ENCODE measurements at places on chromosomes 3 and 15. TPM values are rescaled to one million over a fixed set of nuclear protein-coding genes. Genes with fewer than 3 reads are reported as not detected.
A peak's percentile ranks its signal among the peaks of the same experiment; 100 is the strongest.

CPA3 gene
- not detected for polyA plus RNA-seq

LSMEM2 gene
- not detected for polyA plus RNA-seq

GOLGA6A gene
- polyA plus RNA-seq, result not detected

ZNF35 gene
- polyA plus RNA-seq, result 4.7 TPM

OR4F15 gene
- polyA plus RNA-seq, result not detected

TUBGCP5 gene
- 4.8 TPM for polyA plus RNA-seq

PARP15 gene
- 9.4 TPM for polyA plus RNA-seq

- no peak for DNase-seq
These were observed 116.1 kb upstream of the CRBN start for GRCh38 chr3:3295586-3295985.

DNA sequence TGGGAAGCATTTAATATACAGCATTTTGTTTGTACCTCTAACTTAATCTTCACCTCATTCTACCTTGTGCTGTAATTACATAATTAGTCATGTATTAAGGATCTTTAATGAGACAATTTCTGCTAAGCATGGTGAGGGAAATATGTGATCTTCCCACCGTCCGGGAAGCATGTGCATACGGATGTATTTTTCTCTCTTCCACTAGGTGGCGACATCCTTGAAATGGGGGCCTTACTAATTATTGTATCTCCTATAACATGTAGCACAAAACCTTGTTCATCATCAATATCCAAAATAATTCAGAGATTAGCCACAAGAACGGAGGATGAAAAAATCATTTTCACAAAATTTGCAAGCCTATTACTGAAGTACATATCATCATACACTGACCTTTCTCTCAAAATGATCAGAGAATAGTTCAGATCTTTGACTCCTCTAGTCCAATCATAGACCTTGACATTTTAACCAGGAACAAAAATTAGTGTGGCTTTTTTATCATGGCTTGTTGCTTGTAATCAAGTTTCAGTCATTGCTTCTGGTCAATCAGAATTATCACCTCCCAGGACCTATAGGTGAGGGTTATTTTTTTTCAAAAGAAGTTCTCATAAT is 148.9 kb upstream of the GBE1 start:
- no peak for DNase-seq

GRCh38 chr3:25113891-25114290 is 314.2 kb upstream of the RARB start:
- DNase-seq, result no peak

GRCh38 chr15:71730277-71731144 is 79.8 kb upstream of the NR2E3 start:
- no peak for DNase-seq

- DNase-seq, result no peak
These were observed 5.8 kb downstream of the FMN1 start for GRCh38 chr15:33188641-33189257.

GRCh38 chr15:93694033-93694432 is 537.3 kb upstream of the MCTP2 start:
- no peak for DNase-seq

DNA sequence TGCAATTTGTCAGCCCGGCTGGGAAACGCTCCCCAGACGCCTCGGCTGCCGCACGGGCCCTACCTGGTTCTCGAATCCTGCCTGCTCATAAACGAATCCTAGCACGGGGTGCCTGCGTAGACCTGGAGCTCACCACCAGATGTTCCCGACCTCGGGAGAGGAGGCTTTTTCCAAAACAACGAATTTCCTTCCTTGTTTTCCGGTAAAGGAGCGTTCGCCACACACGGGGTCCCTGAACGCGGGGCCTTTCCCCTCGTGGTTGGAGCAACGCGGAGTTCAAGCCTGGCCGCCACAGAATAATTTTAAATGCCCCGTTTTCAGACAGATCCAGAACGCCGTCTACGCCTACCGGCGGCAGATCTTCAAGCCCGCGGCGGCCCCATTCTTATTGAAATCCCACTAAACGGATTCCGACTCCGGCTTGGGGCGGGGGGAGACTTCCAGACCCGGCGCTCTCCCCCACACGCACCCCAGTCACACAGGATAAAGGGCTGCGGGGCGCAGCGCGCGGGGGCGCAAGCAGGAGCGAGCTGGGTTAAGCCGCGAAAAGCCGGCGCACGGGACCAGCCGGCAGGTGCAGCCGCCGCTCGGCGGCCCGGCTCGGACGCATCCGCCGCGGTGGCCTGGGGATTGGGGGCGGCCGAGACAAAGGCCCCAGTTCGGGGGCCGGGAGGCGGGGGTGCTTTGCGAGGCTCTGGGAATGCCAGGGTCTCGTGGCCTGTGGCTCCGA is 895 bp downstream of the GATA2 start:
- DNase-seq, result no peak

- no peak for DNase-seq
These were observed 407.0 kb downstream of the GAP43 start for GRCh38 chr3:116030131-116030850.

DNA sequence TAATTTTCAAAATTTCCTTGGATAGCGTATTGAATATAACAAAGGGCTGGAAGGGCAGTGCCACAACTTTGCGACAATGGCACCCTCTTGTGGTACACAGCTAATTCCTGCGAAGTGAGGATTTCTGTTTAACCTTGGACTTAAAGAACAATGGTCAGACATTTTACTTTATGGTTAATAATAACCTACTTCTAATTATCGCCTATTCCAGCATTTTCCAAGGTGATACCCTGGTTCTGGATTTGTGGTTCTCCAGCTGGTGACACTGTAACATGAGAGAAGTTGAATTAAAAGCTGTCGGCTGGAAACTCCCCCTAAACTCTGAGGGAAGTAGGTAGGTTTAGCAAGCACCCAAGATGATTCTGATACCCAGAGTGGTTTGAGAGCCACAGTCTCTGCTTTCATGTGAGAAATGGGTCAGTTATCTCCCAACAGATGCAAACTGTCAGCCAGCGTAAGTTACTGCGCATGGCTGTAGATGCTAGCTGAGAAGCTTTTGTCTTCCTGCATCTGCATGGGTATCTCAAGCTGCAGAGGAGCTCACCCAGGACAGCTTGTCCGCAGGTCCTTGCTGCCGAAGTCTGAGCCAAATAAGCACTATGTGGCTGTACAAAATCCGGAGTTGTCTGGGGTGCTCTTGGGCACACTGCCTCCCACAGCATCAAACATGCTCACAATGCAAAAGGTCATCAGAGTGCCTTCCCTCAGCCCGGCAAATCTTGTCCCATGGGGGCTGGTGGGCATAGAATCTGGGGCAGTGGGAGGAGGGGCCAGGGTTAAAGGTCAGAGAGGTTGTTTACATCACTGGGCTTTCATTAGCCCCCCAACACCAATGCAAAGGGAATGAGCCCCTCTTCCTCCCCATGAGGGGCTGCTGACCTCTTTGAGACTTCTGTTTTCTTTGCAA is 6.6 kb upstream of the CHSY1 start:
- DNase-seq, result peak; percentile 55

DNA sequence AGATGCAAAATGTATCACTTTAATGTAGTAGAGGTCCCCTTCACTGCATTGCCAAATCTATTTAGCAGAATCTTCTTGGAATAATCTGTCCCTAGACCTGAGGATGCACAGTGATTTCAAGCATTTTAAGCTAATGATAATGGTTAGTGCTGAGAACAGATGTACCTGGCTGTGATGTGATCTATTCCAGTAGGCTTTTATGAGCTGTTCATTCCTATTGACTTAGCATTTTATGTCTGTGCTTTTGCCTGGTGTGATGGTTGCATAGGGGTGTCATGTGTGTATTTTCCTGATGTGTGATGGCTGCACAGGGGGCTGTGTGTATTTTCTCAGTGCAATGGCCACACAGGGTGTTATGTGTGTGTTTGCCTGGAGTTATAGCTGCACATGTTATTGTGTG is 272.9 kb downstream of the TIGIT start:
- DNase-seq, result no peak

- DNase-seq, result no peak
These were observed 295.6 kb upstream of the RASGRP1 start for GRCh38 chr15:38860253-38860652.

Data from immature natural killer cell (primary cell).